ENCODE measurements at places on chromosomes 7 and 10. TPM values are rescaled to one million over a fixed set of nuclear protein-coding genes. Genes with fewer than 3 reads are reported as not detected.

The ADIRF gene
- 165 TPM for total RNA-seq

The SPDYE9 gene
- total RNA-seq = not detected

The ZNF511 gene
- 42.0 TPM for total RNA-seq

DNA sequence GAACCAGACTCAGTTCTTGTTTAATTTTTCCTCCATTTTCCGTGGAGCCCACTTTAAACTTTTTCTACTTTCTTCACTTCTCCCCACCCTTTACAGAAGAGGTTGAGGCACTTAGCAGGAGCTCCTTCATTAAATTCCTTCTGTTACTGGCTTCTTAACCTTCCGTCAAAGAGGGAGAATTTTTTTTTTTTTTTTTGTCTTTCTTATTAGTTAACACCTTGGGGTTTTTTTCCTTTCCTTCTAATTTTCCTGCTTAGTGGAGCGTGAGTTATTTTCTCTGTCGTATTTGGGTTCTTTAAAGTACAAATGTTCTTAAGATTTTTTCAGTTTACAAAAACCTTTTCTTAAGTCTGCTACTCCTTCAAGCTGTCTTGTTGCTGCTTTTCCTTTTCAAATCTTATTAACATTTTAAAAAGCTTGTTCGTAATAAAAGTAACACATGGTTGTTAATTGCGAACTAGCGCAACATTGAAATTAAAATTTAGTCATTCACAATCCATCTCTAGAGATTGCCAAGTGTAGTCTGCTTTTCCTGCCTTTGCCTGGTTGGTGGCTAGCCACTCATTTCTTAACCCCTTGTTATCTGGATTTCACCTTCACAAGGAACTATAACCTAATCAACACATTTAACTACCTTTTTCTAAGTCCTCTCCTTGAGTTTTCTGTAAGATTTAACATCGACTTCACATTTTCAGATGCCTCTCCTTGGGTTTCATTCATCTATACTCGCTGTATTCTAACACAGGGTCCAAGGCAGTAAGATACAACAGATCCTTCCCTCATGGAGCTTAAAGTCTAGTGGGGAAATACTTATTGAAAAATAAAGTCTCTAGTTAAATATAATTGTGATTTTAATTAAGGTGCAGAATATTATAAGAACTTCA lies 2.0 kb downstream of the BMPR1A start:
- no peak for DNase-seq

DNA sequence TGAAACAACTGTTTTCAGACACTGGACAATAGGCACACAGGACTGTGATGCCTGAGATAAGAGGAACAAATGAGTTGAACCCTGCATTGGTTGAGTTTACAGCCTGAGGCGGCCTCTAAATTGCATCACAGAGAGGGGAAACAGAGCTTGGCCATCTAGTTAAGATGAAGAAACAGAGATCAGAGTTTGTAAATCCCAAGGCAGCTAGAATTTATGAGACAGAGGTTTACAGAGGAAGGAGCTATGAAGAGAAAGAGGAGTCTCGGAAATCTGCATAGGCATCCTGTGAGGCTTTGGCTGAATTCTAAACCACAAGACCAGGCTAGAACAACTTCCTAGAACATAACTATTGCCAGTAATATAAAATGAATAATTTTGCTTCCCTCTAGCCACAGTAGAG lies 41.0 kb upstream of the OIT3 start:
- DNase-seq = no peak

DNA sequence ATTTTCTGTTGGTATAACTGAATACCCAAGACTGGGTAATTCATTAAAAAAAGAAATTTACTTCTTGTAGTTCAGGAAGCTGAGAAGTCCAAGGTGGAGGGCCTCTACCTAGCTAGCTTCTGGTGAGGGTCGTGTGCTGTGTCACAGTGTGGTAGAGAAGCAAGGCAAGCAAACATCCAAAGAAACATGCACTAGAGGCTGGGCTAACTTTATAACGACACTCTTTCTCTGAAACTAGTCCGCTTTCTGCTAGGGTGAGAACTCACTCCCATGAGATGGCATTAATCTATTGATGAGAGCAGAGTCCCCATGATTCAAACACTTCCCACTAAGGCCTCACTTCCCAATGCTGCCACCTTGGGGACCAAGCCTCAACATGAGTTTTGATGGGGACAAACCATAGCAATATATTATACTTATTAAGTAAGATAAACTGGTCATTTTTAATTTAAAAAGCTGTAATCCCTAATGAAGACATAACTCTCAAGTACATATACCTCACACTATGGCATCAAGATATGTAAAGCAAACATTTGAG lies 50.8 kb downstream of the PHYHIPL start:
- DNase-seq = no peak

- DNase-seq = no peak
These were observed 30.3 kb downstream of the HECW1 start for GRCh38 chr7:43142703-43143102.
